Aorta (tissue), 5 donors: ENCODE measurements at places on chromosomes 4 and X. TPM values are rescaled to one million over a fixed set of nuclear protein-coding genes. Genes with fewer than 3 reads are reported as not detected.

PFKFB1 gene
- total RNA-seq, result 0.39 TPM

UTP3 gene
- total RNA-seq, result 25.0 TPM

GAGE12F gene
- not detected for total RNA-seq

PYURF gene
- 51.9 TPM for total RNA-seq

SASH3 gene
- 12.7 TPM for total RNA-seq

WDR17 gene
- 3.3 TPM for total RNA-seq

SLC26A1 gene
- not detected for total RNA-seq
